Activated CD4-positive, CD25-positive, alpha-beta regulatory T cell (primary cell): ENCODE measurements at places on chromosomes 11 and 22.

DNA sequence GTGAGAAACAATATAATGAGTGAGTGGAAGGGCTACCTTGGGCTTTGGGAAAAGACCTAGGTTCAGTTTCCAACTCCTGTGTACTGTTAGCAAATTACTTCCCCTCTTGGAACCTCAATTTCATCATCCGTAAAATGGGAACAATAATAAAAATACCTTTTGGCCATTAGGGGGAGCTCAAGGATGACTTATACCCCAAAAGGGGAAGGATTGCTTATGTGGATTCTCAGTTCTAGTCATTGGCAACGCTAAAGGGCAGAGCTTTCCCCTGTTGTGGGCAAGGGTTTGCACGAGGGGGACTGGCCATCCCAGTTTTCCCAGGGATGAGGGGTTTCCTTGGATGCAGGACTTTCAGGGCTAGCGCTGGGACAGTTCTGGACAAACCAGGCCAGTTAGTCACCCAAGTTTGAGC, 3.1 kb upstream of the COMMD9 start:
- no peak for DNase-seq

- no peak for DNase-seq
Observed at GRCh38 chr11:86793307-86793706, 7.0 kb upstream of the PRSS23 start.

DNA sequence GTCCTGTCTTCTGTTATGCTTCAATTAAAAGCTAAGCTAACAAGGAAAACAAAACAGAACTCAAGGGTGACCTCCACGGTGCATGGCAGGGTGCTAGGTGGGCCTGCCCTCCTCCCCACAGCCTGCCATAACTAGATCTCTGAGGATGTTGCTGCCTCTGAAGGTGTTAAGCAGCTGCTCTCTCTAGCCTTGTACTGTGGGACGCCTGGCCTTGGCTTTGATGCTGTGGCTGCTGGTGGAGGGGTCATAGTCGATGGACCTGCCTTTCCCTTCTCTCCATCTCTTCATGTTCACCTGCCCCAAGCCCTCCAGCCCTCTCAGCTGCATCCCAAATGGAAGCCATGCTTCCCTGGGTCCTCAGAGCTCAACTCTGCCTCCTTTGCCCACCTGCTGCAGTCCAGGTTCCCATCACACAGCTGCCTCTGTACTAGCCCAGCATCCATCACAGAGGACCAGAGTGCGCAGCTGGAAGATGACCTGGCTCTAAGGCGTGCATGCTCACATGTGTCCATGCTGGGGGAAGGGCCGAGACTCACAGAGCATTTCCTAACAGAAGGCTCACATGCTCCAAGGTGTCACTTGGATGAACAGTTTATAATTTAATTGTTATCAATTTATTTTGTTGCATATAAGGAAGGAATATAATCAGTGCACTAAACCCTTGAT, 180.3 kb upstream of the E2F8 start:
- DNase-seq = no peak

- DNase-seq = no peak
Observed at GRCh38 chr11:33723238-33723881, 12.9 kb downstream of the CD59 start.

DNA sequence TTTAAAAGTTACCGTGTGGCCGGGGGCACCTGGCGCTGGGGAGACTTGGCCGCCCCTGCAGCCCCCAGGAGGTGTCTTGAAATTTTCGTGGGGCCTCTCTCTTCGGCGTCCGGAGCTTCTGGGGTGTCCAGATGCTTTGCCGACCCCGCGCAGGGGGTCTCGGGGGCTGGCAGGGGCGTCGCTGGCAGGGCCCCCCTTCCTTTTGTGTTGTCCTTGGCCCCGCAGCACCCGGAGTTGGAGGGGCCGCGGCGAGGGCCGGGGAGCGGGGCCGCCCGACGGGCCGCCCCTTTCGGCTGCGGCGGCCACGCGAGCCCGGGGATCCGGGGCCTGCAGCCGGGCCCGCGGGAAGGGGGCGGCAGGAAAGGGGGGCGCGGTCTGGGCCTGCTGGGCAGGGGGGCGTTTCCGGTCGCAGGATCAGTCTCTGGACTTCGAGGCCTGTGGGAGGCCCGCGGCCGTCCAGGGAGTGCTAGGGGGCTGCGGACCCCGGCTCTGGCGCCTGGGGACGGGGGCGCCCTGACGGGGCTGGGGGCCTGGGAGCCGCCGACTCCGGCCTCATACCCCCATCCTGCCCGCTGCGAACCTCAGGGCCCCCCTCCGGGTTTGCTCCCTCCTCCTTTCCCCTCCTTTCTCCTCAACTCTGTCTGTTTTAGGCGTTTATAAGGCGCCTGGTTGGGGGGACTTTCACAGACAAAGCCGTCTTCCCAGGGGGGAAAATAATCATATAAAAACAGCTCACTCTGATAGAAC, 869 bp downstream of the ZC3H7B start:
- DNase-seq = no peak

GRCh38 chr11:47418454-47419259, 7.6 kb downstream of the PSMC3 start:
- no peak for DNase-seq

DNA sequence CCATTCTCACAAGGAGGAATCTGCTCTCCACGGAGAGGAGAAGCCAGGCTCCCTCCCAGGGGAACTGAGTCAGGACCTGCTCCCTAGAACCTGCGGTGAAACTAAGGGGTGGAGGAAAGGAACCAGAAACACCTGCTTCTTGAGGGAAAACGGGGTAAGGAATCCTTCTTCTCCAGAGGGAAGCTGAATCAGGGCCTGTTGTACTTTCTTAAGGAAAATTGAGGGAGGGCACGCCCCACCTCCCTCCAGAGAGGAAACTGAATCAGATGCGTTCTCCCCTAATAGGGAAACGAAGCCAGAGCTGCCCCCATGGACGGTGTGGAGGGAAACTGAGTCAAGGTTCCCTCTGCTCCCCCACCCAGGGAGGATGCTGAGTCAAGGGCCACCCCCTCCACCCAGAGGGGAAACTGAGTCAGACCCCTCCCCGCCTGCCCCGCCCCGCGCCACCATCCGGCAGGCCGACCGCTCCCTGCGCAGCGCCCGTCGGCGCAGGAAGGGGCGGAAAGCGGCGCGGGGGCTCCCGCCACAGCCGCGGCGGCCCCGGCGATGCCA, 393 bp downstream of the RELA start:
- DNase-seq = no peak

- no peak for DNase-seq
Observed at GRCh38 chr11:64036087-64037026, 626 bp downstream of the FLRT1 start.

DNA sequence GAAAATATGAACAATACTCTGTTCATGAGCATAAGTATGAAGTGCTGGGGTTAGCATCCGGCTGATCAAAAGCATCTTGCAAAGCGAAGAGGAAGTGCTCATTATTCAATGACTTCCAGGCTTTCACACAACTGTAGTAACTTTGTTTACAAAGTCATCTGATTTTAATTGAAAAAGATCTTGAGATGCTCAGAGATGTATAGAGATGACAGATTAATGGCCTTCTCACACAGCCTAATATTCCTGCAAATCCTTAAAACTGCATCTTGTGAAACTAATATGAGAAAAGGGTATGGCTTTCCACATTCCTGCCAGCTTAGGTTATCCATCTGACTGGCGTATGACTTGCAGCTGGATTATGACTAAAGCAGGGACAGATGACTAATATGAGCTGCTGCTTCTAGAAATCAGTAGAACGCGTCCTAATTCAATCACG, 125.4 kb downstream of the CASP12 start:
- DNase-seq = no peak

GRCh38 chr11:77175869-77176539, 48.0 kb downstream of the MYO7A start:
- DNase-seq = no peak

DNA sequence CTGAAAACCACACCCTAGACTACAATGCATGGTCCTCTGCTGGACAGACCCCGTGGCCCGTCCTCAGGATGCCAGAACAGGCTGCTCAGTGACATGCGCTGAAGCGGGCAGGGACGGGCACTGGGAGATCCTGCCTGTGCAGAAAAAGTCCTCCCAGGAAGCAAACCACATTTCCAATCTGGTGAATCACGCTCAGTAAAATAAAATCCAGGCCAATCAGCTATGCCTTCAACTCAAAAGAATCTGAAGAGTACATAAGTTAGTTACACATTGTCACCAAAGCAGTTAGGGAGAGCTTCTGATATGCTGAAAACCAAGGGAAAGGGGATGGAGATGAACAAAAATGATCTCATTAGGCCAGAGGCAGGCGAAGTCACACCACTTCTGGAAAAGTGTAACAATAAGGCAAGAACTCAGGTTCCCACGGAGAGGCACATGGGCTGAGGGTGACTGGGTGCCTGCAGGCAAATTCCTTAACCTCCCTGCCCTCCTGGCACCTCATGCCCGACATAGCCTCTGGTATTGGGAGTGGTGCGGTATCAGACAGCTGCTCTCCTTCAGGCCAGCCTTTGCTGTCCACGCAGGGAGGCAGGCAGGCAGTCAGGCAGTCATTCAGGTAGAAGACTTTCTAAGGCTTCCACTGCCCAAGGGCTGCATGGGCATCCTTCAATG, 66.4 kb downstream of the APOL5 start:
- no peak for DNase-seq

- no peak for DNase-seq
Observed at GRCh38 chr22:22022947-22023534, 40.5 kb upstream of the TOP3B start.

DNA sequence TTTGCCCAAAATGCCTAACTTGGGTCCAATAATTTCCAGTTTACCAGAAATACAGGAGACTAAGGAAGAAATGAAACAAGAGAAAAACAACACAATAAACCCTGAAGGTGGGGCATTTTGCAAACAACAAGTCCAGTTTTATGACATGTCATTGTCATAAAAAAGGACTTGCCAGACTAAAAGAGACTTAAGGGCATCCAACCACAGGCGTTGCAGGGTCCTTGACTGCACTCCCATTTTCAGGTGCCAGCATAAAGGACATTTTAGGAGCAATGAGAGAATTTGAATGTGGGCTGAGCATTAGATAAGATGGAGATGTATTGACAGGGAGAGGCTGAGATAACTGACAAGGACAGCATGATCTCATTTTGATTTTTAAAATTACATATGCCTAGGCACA, 28.1 kb upstream of the DAGLA start:
- no peak for DNase-seq

DNA sequence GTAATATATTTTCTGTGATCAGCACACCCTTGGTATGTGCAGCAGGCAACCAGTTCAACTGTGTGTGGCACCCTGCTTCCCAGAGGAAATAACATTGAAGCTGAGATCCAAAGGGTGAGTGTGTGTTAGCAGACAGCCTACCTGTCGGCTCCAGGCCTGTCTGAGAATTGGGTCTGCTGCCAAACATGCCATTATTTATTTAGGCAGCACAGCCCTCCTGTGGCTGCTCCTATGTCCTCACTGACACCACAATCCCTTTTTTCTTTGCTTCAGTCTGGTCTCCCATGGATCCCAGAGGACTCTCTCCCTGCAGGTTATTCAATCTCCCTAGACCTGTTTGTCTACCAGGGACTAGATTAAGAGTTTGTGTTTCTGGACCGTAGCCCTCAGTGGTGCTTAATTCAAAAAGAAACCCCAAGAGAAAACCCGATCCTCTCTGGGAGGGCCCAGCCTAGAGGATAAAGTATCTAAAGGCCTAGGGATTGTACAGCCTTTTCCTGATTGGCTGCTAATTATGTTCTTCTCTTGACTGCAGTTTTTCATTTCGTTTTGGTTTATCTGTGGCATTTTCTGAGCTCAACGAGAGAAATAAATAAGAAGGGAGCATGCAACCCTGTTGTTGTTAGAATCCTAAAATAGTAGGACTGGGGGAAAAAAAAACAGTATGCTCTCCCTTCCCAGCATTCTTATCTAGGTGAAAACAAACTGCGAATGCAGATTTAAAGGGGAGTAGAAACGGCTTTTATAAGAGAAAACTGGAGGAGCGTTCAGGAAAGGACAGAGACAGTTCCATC, 24.1 kb downstream of the KCNE3 start:
- no peak for DNase-seq

DNA sequence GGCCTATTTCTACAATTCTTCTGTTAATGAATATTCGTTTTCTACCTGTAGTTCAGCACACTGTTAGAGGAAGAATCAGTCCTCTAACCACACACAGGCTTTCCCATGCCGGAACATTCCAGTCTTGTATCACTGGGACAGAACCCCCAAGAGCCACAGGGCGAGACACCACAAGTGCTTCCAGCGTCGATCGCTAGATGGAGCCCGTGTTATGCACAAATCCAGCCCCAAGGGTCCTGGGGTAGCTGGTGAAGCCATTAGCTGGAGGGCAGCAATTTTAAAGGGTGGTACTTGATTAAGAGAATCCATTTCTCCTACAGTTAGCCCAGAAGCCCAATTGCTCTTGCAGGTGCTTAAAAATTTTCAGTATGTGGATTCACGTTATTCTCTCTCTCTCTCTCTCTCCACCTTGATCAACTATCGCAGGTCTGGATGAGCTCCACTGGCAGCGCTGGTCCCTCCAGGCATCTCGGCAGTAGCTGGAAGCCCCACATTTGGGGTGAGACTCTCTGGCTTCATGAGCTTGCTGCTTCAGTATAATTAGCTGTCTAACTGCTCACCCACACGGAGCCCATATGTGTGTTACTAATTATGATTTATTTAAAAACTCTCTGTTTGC, 148.2 kb upstream of the SNX19 start:
- DNase-seq = no peak

GRCh38 chr11:96035740-96036078, 111.8 kb upstream of the MTMR2 start:
- DNase-seq = no peak

DNA sequence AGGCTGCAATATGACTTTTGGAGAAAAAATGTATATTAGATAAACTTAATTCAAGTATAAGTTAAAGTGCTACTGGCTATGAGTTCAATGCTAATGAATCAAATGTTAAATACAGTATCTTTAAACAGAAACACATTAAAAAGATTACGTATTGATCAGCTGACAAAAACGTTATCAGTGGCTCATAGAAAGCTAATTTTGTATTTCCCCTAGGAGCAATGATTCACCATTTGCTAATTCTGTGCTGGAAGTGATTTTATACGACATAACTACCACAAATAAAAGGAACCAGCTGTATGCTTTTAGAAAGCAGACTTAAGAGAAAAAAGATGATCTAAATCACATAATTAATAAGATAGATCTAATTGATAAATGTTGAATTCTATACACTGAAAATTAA, 43.6 kb downstream of the MRE11 start:
- no peak for DNase-seq

- DNase-seq = no peak
Observed at GRCh38 chr22:43901976-43902643, 10.3 kb upstream of the PNPLA5 start.

DNA sequence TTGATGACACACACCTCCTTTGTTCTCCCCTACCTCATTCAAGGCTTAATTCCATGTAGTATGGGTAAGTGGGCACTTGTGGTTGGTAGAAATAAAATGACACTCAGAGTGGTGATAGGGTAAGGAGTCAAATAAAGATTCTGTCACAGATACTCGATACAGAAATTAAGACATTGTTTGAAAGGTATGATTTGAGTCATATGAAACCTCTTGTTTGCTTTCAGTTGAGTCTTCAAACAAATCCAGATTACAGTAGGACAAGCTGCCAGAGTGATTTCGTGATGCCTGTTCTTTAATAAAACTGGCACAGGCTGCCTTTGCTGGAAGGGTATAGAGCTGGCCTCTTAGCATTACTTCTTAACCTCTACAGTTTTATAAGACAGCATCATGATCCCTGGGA, 182.4 kb downstream of the SPON1 start:
- DNase-seq = no peak
